Hematopoietic multipotent progenitor cell treated with erythropoietin and hydrocortisone succinate and interleukin-3 and kit ligand, for 8 days (in vitro differentiated cells): ENCODE measurements at places on chromosomes 2 and 18.
A peak's percentile ranks its signal among the peaks of the same experiment; 100 is the strongest.

- peak; percentile 51 for DNase-seq
Observed at GRCh38 chr2:182763311-182763912, 47.4 kb downstream of the DNAJC10 start.

DNA sequence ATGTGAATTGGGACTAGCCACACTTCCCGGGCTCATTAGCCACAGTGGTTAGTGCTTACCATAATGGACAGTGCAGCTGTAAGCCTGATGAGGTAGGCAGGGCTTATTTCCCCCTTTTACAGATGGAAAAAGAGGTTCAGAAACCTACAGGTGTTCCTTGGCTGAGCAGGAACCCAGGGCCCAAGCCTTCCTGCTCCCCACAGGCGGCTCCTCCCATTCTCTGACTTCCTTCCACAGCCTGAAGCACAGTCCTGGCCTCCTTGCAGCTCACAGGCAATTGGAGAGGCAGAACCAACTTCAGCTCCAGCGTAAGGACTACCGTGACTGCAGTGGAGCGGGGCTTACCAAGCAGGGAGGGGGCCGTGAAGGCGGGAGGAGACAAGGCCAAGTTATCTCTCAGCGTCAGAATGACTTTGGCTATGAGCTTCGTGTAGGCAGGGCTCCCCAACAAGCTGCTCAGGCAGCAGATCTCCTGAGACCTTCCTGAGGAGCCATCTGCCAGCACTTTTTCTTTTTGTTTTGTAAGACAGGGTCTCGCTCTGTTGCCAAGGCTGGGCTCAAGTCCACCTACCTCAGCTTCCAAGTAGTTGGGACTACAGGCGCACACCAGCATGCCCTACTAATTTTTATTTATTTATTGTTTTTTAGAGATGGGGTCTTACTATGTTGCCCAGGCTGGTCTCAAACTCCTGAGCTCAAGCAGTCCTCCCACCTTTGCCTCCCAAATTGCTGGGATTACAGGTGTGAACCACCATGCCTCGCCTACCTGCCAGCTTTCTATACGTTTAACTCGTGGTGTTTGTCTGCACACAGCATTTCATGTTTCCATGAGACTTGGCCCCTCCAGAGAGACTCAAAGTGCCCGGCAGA, 34.2 kb upstream of the NT5DC4 start:
- peak; percentile 95 for DNase-seq

DNA sequence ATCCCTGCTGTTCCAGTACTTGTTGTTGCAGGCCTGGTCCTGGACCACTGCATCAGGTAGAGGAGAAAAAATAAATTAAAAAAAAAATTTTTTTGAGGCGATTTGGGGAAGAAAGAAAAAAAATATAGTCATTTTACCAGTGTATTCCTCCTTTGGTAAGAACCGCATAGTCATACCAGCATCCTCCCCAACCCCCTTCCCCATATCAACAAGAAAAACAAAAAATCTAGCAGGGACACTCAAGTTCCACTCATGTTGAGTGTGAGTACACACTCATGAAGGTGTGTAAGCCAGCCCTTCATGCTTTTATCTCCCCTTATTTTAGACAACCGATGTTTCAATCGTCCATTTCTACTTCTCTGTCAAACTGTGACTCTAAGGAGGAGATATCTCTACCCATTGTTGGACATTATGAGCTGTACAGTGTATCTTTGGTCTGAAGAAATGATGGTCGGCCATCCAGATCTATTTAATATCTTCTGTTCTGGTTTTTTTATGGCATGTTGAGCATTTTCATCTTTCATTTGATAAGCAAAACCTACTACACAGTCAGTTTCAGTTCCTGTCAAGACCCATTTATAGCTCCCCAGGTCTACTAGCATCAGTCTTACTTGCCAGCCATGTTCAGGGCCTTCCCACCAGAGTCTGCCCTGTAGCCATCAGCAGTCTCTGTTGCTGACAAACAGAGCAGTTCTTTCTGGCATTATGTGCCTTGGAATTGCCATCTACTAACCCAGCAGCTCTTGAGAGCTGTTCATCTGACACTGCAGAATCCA, 20.0 kb downstream of the ELP2 start:
- no peak for DNase-seq

GRCh38 chr2:178865146-178865936, 58.1 kb upstream of the TTN start:
- DNase-seq: no peak

DNA sequence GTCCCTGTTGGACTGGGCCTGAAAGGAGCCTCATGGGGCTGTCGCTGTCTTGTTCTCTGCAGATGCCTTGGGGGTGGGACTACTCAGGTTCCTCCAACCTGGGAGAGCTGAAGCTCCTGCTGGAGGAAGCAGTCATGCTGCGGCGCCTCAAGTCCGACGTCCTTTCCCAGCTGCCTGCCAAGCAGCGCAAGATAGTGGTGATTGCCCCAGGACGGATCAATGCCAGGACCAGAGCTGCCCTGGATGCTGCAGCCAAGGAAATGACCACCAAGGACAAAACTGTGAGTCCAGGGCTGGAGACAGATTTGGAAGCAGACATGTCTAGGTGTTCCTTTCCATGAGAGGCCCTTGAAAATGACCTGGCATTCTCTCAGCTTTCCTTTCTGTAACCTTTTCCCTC, 38.5 kb downstream of the SMARCAL1 start:
- no peak for DNase-seq

DNA sequence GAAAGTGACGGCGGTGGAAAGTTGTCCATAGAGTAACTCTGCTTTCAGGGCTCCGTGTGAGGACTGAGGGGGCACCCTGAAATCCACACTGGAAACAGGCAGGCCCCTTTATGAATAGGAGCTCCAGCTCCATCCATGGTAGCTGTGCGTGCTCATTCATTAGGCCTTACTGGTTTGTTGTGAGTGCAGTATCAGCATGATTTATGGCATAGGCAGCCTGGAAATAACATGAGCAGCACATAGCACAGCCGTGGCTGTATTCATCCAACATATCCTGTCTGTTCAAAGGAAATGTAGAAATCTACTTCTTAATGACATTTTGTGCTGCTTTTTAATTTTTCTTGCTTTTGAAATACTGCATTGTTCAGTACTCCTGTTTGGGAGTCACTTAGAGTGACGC, 414.8 kb upstream of the RAB12 start:
- no peak for DNase-seq

DNA sequence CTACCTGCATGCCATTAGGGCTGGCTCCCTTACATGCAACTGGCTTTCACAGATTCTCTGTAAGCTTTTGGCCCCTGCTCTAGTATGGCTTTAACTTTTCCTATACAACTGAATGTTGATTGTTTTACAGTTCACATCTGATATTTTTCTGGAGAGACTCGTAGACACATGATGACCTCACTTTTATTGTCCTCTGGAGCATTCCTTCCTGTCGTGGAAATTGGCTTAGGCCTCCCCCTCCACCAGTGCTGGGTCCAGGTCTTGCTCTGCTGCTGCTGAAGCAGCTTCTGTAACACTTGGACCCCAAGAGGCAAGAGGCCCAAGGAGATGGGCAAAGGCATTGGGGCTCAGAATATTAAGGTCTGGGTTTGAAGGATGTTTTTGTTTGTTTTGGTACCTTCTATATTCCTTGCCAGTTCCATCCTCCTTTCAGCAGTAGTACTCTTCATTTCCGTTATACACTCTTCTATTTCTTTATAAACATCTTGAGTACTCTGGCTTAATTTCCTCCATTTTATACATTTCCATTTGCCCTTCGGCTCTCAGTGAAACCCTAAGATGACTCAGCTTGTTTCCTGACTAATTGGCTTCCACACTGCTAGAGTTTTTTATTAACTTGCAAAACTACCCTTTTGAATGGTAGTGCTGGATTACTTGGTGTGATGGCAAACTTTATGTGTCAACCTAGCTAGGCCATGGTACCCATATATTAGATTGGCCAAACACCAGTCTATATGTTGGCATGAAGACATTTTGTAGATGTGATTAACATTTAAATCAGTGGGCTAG, 219.8 kb downstream of the CDCA7 start:
- DNase-seq: no peak

- DNase-seq: no peak
Observed at GRCh38 chr2:165792104-165792454, 2.0 kb downstream of the GALNT3 start.

DNA sequence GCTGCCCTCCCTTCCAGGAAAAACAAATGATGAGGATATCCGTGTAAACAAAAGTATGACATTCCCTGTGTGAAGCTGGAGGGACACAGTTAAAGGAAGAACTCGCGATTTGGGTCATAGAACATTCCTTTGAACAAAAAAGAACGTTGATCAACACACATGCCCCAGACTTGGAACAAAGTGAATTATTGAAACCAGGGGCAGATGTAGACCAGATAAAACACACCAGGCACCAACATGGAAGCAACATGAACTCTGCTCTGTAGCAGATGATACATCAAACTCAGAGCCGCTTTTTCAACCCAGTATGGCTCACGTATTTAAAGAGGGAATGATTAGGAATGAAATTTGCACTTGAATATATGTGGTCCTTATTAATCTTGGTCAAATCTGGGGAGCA, 206.5 kb downstream of the TMEM182 start:
- DNase-seq: no peak

GRCh38 chr2:199603721-199604291, 146.1 kb upstream of the SATB2 start:
- DNase-seq: no peak

DNA sequence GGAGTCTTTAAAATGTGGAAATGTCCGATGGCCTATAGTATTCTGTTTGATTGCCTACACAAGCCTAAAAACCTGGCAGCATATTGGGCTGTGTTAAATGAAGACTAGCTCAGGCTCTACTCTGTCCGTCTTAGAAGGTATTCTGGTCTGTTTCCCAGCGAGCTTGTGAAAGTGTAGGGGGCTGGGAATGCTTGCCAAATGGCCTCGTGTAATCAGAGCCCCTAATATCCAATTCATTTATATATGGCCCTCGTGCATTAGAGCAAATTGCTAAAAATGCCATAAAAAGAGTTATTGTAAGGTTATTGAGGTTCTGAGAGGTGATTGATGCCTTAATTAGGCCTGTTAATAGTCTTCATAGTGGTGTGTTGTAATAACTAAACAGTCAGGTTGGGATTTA, 1500.4 kb downstream of the DPP10 start:
- no peak for DNase-seq

- no peak for DNase-seq
Observed at GRCh38 chr18:52323802-52324201, 16.2 kb upstream of the DCC start.

DNA sequence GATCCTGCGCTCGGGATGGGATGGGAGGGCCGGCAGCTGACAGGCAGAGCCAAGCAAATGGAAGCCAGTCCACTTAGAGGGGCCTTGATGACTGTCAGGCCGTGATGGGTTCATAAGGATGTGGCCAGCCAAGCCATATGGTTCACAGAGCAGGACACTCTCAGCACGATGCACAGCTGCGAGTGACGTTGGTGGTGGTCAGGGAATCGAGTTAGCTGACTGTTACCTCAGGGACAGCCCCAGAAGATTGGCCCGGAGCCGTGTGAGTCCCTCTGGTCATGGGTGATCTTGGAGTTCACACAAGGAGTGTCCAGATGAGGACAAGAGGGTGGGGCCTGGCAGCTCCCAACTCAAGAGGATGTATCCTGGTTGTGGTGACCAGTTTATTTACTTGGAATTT, 70.2 kb downstream of the TPGS2 start:
- DNase-seq: no peak

DNA sequence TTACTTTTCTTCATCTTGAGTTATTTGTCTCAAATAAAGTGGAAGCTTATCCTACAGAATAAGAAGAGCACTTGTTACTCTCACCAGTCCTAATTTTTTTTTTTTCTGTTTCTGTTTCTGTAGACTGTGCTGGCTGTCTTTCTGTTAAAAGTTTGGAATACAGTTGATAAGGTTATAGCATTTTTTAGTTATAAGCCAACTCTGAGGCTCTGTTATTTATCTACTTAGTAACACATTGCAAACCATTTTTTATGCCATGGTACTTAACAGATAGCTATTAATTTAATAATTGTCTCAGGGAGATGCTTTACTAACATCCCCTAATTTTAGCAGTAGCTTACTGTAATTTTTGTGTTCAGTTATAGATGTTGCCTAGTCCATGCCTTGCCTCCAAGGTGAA, 37.9 kb downstream of the CREB1 start:
- peak; percentile 69 for DNase-seq

DNA sequence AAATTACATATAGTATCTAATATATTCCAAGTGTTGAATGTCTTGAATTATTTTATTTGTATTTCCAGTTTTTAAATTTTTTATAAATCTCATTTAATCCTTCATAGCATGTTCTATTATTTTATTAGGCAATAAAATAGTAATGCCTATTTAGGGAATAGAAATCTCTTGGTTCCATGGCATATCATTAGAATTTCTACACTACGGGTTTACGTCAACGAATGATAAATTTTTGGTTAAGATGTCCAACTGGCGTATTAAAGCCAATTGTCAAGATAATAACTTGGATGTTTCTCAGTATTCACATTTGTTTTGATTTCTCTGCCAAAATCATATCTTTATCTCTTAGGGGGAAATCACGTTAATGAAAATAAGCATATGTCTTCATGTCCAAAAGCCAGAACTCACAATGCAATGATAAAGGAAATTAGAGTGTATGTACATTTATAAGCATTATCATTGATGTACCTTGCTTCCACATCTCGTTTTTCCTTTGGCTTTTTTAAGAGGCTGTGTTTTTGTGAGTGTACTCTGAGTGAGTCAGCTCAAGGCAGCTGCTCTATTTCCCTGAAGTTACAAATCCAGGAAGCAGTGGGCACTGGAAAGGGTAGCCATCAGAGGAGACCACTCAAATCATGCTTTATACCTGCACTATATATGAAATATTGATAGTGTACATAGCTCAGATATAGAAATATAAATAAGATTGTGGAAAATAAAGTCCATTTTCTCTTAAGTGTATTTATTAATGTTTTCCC, 115.8 kb upstream of the PDE1A start:
- no peak for DNase-seq

- DNase-seq: peak; percentile 78
Observed at GRCh38 chr2:108607706-108608301, 73.5 kb downstream of the LIMS1 start.

DNA sequence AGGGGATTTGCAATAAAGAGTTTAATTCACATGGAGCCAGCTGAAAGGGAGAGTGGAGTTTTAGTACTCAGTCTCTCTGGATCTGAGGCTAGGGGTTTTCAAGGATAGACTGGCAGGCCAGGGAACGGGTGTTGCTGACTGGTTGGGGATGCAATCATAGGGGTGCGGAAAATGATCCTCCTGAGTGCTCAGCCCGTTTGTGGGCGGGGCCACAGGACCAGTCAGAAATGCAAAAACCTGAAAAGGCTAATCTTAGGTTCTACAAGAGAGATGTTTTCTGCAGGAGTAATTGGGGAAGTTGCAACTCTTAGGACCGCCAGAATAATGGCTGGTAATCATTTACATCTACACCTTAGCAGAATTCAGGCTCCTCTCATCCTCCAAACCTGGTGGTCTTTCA, 2.5 kb downstream of the NFU1 start:
- DNase-seq: no peak

GRCh38 chr2:195364015-195364965, 292.7 kb upstream of the SLC39A10 start:
- DNase-seq: no peak
